ENCODE measurements at places on chromosomes 2 and 18.

DNA sequence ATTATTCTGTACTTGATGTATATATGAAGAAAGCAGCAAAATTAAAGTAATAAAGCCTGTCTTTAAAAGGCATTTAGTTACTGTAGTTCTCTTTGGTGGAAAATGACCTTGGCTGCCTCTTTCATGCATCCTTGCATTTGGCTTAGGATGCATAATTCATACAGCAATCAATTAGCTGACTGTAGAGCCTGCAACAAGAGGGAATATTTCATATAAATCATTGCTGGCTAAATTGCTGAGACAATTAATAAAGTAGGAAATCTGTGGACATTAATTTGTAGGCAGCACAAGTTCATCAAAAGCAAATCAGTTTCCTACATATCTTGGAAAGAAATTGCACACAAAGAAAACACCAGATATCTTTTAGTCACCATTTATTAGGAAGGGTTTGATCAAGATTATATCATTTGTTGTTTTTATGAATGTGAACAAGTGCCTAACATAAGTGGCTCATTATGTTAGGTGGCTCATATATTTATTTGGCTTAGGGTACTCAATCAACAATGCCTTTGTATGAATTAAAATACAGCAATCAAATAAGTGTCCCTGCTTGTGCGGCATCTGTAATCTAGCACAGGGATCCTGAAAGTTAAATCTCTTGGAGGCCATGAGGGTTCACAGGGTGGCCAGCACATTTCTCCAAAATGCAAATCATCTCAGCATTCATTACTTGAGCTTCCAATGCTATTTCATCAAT lies 220.4 kb upstream of the SPOPL start:
- H3K27me3 ChIP-seq = no peaks in the 10 kb centered on the region
- no peak overlapping the region for H3K27ac ChIP-seq
- no peak overlapping the region for H3K4me3 ChIP-seq
- H3K4me1 ChIP-seq = no peaks in the 10 kb centered on the region

- no peaks in the 10 kb centered on the region for H3K36me3 ChIP-seq
- no peak overlapping the region for H3K4me3 ChIP-seq
- H3K4me1 ChIP-seq = no peaks in the 10 kb centered on the region
- H3K27me3 ChIP-seq = no peaks in the 10 kb centered on the region
- no peak for DNase-seq
These were observed 57.0 kb upstream of the LRRTM4 start for GRCh38 chr2:77579076-77579769.

- H3K27me3 ChIP-seq = no peaks in the 10 kb centered on the region
- no peak for DNase-seq
- H3K36me3 ChIP-seq = no peaks in the 10 kb centered on the region
- H3K27ac ChIP-seq = no peak overlapping the region
- no peak overlapping the region for H3K4me3 ChIP-seq
These were observed 162.1 kb downstream of the SEPTIN10 start for GRCh38 chr2:109451671-109452070.

DNA sequence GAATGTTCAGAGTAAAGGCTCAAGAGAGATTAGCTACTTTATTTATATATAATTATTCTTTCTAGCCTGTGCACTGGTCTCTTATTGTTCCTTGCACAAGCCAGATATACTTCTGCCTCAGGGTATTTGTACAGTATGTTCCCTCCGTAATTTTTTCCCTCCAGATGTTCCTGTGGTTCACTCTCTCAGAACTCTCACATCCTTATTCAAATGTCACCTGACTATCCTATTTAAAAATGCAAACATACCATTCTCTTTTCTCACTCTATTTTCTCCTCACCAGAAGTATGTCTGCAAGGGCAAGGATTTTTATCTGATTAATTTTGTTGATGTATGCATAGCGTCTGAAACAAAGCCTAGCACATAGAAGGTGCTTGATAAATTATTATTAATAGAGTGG lies 64.0 kb upstream of the CERS6 start:
- no peaks in the 10 kb centered on the region for H3K36me3 ChIP-seq
- no peak overlapping the region for H3K4me3 ChIP-seq
- H3K27ac ChIP-seq = no peak overlapping the region
- H3K4me1 ChIP-seq = no peaks in the 10 kb centered on the region
- DNase-seq = no peak
- H3K27me3 ChIP-seq = no peaks in the 10 kb centered on the region

DNA sequence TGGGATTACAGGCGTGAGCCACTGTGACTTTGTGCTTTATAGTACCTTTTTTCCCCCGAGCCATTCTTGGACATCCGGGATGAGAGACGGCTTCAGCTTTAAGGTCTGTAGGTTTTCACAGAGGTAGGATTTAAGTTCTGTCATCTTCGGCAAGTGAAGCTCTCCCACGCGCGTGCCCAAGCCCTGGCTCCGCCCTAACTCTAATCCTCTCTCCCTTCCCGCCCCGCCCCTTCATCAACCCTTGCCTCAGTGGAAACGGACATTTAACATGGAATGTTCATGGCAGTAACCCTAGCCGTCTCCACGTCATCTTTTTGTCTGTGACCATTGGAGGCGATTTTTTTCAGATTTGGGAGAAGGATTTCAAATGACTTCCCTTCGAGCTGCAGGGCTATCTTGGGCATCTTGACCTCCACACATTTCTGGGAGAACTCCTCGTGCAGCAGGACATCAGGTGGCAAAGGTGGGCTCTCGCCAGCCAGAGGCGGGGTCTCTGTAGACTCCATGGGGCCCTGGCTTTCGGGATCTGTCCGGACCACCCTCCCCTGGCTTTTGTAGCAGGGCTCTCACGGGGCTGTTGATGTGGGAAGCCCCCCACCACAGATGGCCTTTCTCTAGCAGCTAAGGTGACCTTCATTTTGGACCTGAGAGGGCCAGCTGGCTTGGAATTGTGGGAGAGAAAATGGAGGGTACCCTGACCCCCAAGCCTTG lies 6.8 kb downstream of the COLEC11 start:
- H3K4me3 ChIP-seq = no peak overlapping the region
- H3K36me3 ChIP-seq = no peaks in the 10 kb centered on the region
- peaks cover 10% of the 10 kb centered on the region for H3K4me1 ChIP-seq
- no peak overlapping the region for H3K27ac ChIP-seq
- no peak for DNase-seq
- H3K27me3 ChIP-seq = no peaks in the 10 kb centered on the region

GRCh38 chr2:215619989-215620388 lies 184.1 kb upstream of the FN1 start:
- no peak for DNase-seq
- no peak overlapping the region for H3K27ac ChIP-seq
- no peak overlapping the region for H3K4me3 ChIP-seq
- H3K36me3 ChIP-seq = no peaks in the 10 kb centered on the region

GRCh38 chr2:223853425-223853837 lies 16.0 kb upstream of the AP1S3 start:
- DNase-seq = no peak
- H3K4me1 ChIP-seq = peaks cover 7% of the 10 kb centered on the region
- H3K27me3 ChIP-seq = no peaks in the 10 kb centered on the region
- peaks cover 52% of the 10 kb centered on the region for H3K36me3 ChIP-seq
- H3K27ac ChIP-seq = no peak overlapping the region

DNA sequence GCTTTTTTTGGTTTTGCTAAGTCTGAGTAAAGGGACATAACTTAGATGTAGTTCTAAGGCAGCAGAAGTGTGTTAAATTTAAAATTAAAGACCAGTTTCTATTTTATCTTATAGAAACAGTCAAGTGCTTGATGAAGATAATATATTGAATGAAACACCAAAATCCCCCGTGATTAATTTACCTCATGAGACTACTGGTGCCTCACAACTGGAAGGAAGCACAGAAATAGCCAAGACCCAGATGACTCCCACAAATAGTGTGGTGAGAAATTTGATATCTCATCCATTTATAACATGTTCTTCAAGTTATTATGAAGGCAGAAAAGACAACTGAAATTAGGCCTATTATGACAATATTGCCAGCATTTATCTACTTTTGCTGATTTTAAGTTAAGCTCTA lies 45.6 kb downstream of the APLF start:
- no peak overlapping the region for H3K27ac ChIP-seq
- DNase-seq = no peak
- H3K27me3 ChIP-seq = no peaks in the 10 kb centered on the region
